ENCODE measurements at places on chromosomes 7 and 10.

- DNase-seq, result no peak
These were observed 62.7 kb upstream of the STRIP2 start for GRCh38 chr7:129371487-129371886.

DNA sequence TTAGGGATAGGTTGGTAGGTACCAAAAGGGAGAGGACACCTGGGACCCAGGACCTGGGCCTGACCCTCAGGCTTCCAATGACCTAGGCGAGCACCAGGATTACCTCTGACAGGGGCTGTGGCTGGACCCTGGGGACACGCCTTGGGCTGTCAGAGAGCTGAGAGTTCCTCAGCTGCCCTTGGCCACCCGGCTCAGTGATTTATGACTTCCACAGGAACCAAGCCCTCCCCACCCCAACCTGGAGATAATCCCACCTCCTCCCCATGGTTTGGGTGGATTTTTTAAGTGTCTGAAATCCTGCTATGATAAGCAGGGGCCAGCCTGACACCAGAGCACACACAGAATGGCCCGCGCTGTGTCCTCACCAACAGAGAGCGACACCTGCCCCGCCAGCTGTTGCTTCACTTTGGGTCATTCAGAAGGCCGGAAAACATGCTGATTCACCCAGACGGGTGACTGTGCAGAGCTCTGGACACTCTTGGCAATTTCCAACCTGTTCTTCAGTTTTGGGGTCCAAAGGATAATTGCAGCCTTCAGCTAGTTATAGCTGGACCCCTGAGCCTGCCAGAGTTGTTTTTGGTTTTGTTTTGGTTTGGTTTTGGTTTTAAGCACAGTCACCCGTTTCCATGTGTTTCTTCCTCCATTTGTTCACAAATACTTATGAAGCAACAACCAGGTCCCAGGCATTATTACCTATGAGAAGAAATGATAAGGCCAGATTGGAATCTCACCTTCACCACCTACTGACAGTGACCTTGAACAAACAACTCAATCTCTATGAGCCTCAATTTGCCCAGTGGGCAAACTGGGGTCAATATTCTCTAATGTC is 78.2 kb downstream of the RAB11FIP2 start:
- no peak for DNase-seq

- no peak for DNase-seq
These were observed 29.6 kb downstream of the STAM start for GRCh38 chr10:17673471-17674061.

DNA sequence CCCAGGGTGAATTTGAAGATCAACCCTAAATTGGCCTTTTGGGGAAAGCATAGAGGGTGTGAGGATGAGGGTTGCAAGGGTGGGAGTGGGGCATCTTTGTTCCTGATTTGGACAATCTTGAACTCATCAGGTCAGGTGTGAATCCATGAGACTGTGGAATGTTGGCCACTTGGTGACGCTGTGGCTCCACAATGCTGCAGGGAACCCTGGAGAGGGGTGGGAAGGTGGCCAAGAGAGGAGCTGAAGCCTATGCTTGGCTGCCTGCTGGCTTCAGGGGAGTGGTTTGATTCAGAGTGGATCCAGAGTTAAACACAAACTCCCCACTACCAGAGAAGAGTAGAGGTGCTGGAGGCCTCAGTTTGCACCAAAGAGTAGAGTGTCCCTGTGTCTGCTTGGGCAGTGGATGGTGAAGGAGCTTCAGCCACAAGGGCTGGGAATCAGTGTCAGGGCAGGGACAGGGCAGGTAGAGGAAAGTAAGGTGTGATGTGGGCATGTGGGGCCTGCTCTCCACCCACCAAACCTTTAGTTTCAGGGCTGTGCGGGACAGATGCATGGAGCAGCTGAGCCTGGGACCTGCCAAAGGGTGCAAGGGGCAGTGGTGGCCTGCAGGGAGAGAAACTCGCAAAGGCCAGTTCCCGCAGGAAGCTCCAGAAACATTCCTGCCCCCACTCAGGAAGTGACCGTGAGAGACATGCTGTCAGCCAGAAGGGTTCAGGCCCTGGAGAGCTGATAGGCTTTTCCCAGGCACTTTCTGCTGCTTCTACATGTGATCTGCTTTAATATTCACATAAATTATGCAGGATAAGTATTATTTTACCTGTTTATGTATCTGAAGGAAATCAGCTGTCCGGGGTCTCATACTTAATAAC is 81.0 kb upstream of the PRSS58 start:
- no peak for DNase-seq

GRCh38 chr7:73342645-73343044 is 14.7 kb downstream of the FKBP6 start:
- peak; percentile 33 for DNase-seq

- DNase-seq, result no peak
These were observed 76.4 kb upstream of the CDC14C start for GRCh38 chr7:48847917-48848316.

- DNase-seq, result no peak
These were observed 118.6 kb downstream of the PLCE1 start for GRCh38 chr10:94112321-94112720.

GRCh38 chr7:121961089-121961867 is 88.3 kb downstream of the PTPRZ1 start:
- no peak for DNase-seq

DNA sequence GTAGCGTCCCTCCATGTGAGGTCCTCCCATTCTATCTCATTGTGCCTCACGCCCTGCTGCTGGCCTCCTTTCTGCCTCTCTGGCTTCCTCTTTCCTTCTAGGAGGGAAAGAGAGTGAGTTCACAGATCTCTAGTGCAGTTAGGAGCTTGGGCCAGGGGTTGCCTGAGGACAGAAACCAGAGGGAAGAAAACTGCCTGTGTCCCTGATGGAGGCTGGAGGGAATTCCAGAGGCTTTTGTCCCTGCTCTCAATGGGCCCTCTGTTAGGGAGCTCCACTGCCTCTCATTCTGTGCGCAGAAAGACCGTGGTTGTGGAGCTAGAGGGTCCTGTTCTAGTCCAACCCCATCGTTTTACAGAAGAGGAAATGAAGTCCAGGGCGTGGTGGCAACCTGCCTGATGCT is 4.6 kb downstream of the MARVELD1 start:
- no peak for DNase-seq

GRCh38 chr10:78348411-78349164 is 314.9 kb downstream of the RPS24 start:
- peak; percentile 25 for DNase-seq

DNA sequence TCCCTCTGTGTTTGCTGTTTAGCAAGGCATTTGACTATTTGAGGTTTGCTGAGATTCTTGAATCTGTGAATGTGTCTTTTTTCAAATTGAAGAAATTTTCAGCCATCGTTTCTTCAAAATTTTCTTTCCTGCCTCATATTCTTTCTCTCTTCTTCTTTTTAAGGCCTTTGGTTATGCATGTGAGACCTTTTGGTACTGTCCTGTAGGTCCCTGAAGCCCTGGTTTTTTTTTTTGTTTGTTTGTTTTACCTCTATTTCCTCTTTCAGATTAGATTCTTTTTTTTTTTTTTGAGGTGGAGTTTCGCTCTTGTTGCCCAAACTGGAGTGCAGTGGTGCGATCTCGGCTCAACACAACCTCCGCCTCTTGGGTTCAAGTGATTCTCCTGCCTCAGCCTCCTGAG is 45.3 kb downstream of the MLLT10 start:
- no peak for DNase-seq

- no peak for DNase-seq
These were observed 47.2 kb upstream of the RHEB start for GRCh38 chr7:151566897-151567320.

DNA sequence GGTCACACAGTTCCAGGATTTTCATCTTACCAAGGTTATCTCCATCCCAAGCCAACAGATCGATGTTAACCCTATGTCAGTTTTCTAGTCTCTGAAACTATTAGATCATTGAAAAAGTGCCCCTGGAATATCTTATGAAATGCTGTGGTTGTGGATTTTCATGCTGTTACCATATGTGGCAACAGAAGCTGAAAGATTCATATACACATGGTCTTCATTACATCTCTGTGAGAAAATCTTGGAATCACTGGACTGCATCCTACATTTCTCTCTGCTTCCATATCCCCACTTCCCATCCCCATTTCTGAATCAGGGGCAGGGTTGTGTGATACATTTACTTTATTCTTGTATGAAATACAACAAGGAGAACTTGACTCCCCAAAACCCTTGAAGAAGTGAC is 146.1 kb downstream of the SLC16A9 start:
- DNase-seq, result no peak

DNA sequence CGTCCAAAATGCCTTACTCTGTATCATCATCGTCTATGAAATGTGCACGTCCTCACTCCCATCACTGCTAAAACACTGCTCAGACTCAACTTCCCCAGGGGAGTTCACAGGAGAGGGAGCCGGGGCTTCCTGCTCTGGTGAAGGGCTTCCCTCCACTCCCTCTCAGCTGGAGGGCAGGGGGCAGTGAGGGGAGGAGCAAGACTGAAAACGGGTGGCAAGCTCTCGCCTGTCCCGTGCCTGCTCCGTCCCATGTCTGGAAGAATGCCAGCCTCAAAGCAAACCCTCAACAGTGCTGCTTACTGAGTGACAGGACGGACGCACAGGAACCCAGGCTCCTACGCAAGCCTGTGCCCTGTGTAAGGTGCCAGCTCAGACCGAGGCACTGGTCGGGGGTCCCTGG is 25.1 kb downstream of the PRKAG2 start:
- DNase-seq, result peak; percentile 55

DNA sequence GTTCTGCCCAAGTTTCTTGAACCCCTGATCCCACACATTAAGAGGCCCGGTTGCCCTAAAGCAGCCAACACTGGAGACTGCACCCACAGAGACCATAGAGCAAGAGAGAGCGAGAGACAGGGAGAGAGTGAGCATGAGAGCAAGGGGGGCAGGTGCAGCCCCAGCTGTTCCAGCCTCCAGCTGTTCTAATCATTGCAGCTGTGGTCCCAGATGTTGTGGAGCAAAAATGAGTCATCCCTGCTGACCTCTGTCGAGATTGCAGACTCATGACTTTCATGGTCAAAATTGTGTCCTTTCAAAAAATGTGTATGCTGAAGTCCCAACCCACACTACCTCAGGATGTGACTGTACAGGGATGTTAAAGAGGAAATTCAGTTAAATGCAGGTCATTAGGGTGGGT is 143.9 kb upstream of the FRMD4A start:
- DNase-seq, result no peak

DNA sequence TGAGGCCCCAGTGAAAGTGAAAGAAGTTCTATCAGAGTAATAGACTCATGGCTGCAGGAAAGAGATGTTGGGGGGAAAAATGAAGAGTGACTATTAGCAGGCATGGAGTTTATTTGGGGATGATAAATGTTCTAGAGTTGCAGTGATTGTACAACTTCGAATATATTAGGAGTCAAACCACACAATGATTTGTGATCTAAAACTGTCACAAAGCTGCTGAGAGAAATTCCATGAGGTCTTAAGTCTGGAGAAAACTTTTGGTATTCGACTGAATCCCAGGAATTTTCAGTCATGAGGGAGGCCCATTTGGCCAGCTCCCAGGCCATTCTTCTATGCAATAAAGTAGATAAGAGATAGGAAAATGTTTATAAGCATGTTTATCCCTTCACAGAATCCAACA is 55.9 kb upstream of the UNC5B start:
- DNase-seq, result no peak

GRCh38 chr10:101782811-101783735 is at the start of gene NPM3:
TSS of gene NPM3 (minus strand) at chr10:101783446. CDS start at chr10:101783390, 56 bp downstream.
- DNase-seq, result peak; percentile 76

DNA sequence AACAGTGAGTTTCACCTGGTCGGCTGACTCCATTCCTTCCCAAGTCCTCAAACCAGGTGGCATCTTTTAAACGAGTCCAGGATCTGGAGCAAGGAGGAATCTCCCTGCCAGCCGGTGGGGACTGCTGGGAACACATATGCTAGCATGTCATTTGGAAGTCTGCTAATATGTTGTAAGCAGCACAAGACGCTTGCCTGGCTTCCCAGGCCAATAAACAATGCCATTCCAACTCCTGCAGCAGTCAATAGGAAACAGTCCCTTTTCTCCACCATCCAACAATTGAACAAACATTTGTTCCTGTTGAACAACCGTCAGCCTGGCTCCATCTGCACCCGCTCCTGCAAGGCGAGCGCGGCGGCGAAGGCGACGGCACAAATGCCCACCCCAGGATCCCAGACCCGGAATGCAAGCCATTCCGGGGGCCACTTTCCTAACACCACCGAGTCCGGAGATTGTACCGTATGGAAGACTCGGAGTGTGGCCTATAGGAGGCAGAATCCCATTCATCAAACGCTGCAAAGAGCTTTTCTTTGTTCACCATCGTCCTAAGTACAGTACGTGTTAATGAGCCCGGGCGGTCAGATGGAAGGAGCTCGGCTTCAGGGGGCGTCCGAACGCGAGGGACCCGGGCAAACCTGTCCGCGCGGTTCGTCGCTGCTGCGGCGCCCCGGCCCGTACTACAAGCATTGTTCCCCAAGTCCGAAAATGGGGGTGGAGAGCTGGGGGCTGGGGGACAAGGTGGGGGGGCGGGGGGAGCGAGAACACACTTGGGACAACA is 1.6 kb downstream of the FAM53B start:
- no peak for DNase-seq

DNA sequence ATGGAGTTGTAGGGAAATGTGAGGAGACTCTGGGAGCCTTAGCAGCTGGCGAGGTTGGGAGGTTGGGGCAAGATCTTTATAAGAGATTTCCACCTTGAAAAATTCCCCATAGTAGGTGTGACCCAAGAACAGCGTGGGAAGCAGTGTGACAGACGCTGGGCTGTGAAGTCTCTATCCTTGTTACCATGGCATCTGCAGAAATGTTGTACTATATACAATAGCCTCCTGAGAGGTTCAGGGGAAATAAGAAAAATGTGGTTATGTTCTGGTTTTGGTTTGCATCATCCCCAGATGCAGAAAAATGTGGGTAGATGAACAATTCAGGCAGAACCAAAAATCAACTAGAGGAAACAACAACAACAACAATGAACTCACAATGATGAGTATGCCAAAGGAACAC is 498.6 kb downstream of the SH2D4B start:
- DNase-seq, result no peak

DNA sequence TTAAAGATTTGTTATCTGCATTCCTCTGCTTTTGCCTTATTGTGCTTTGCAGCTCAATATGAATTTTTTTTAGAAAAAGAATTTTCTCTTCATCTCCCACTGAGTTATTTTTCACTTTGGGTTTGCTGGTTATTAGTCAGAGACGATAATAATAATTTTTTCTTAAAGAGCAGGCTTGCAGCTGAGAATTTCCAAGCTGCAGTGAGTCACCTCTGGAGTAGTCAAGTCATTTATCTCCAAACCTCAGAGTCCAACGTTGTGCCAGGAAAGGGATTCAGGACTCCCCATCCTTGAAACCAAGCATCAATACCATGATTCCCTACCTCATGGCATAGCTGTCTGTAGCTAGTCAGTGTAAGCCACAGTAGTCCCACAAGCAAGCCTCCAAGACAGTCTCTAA is 15.2 kb upstream of the EGR2 start:
- DNase-seq, result no peak
